ENCODE measurements at places on chromosomes 3 and 15.

DNA sequence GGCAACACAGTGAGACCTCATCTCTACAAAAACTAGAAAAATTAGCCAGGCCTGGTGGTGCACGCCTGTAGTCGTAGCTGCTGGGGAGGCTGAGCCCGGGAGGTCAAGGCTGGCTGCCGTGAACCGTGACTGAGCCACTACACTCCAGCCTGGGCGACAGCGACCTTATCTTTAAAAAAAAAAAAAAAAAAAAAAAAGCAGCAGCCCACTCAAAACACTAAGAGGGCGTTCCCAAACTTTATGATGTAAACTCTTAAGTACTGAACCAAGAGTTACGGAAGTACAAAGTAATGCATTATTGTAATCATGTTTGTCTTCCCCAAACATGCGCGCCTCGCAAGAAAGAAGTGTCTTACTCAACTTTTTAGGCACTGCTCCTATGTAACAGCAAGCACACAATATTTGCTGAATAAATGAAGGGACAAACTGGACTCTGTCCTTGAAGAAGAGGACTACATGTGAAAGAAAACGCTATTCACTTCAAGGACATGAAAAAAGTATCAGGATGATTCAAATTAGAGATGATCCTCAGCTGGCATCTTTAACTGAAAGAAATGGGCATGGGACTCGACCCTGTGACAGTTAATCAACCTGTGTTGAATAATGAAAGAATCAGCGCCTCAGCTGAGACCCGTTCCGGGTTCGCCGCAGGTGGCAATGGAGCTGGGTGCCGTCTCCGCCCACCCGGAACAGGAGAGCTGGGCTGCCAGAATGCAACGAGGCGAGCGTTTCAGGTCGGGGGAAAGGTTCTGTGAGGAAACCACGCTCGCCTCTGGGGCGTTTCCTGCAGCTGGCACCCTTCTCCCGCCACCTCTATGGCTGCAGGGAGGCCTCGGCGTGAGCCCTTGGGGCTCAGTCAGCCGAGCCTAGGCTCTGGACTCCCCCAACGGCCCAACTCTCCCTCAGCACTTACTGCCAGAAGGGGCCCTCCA, 718 bp downstream of the SPG11 start:
- peak; percentile 84 for DNase-seq

GRCh38 chr3:102105193-102105592, 255.9 kb downstream of the NFKBIZ start:
- DNase-seq, result no peak

DNA sequence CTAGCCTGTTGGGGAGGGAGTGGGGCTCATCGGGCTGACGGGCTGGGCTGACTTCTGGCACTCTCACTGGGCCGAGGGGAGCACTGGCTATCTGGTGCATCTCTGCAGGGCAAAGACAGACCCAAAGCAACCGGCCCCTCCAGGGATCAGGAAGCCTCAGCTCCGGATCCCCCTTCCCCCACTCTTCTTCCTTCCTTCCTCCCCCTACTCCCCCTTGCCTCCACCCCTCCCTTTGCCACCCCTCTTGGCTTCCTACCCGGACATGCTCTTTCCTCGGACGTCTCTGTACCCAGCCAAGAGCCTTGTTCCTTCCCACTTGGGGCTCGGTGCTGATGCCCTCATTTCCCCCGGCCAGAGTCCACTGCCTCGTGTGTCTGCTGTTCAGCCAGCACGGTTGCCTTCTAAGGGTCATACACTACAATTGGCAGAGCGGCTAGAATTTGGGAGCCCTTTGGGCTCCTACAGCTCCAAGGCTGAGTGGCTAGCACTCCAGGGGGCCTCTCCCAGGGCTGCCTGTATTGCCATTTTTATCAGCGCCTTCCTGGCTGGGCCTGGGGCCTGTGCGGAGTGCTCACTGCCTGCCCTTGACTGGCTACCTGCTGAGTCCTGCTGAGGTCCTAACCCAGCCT, 10.9 kb downstream of the SEMA3F start:
- no peak for DNase-seq

- no peak for DNase-seq
These were observed 107.5 kb downstream of the EOMES start for GRCh38 chr3:27614592-27614991.
